Type B pancreatic cell (in vitro differentiated cells): ENCODE measurements at places on chromosomes 1 and 21. TPM values are rescaled to one million over a fixed set of nuclear protein-coding genes. Genes with fewer than 3 reads are reported as not detected.

HTR1D gene
- total RNA-seq: 0.92 and 10.5 TPM in 2 replicates

DNA sequence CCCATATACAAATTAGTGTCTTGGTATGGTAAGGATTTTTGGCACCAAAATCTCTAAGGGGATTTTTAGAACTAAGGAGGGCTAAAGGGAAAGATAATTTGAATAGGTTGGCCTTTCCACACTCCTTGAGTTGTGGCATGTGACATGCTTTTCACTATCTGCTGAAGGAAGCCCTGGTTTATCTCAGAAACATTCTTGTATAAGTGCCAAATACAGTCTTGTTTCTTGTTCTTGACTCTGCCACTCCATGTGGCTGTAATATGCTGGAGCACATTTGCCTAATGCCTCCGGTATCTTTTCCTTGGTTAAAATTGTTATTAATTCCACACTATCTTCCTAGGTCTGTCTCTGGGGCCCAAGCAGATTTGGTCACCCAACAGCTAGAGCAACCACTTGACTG lies 457.0 kb downstream of the USP25 start:
- DNase-seq: no peak

DNA sequence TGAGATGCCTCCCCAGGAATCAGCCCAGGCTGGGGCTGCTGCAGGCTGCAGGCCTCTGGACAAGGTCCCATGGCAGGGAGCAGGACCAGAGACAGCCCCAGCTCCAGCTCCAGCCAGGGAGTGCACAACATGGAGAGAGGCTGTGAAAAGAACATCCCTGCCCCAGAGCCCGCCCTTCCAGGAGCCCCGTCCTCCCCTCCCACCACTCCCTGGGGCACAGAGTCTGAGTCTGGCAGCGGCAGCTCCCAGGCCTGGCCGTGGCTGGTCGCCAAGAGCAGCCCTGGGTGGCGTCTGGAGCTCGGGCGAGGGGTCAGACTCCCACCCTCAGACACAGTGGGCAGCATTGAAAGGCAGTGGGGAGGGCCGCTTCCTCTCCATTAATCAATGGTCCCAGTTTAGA lies 37.8 kb downstream of the MEGF6 start:
- no peak for DNase-seq

ZNF124 gene
- total RNA-seq: 55.1 and 134 TPM in 2 replicates

TCP10L gene
- 0.93 and 1.2 TPM in 2 replicates for total RNA-seq

- DNase-seq: no peak
Measured at GRCh38 chr21:41979335-41979734, 25.5 kb upstream of the C2CD2 start.

DNA sequence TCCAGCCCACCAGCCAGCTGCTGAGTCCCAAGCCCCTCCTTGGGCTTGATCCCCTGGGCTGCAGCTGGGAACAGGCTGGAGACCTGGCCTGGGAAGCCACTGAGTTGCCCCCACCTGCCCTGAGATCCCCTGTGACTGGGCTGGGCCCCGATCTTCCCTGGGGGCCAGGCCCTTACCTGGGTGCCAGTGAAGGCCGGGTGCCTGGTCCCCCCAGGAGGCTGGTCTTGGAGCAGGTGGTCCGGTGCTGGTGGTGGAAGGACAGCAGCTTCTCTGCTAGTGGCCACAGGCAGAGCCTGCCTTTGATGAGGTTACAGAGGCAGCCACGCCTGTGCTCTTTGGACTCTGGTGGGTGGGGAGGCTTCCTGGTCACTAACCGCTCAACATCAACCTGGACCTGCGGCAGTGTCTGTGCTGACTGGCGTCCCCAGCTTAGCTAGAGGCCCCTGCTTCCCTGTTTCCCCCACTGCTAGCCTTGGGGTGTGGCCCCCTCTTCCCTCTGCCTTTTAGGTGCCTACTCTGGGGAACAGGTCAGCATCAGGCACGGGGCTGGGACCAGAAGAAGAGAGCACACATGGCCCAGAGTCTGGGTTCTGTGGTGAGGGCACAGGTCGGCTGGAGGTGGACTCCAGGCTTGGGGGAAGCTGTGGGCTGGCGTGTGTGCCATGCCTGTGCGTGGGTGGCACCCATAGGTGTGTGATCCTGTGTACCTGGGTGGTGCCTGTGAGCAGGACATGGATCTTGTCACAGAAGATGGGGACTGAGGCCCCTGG lies at the start of gene EPS8L3:
TSS of gene EPS8L3 (minus strand) at position 278 of the 770 bp plus-strand sequence. CDS start 2,174 bp downstream, outside the sequence.
- peak; percentile 64 for DNase-seq

DNA sequence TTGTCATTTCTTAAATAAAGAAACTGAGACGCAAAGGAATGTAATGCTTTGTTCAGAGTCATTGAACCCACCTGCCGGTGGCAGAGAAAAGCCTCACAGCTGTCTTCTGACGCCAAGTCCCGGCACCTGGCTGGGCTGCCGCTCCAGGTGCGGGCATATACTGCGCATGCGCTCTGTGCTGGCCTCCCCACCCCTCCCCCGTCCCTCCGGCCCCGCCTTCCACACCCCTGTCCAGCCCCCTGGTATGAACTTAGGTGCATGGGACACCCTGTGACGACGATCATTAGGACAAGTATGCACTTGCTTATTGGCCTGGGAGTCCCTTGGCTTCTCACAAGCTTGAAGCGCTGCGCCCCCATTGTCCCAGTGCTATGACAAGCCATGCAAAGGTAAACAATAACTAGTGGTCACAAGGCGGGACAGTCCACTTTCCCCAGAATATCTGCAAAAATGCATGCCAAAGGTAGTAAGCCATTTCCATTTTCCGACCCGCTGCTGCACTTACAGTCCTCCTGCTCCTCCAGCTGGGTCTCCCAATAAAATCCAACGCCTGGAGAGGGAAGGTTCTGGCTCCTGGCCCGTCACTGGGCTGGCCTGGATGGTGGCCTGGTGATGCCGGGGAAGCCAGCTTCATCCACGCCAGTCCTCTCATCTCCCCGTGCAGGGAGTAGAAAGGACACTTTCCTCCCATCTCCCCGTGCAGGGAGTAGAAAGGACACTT lies 100.4 kb downstream of the PSMG1 start:
- DNase-seq: no peak

- DNase-seq: no peak
Measured at GRCh38 chr1:233598891-233599541, 14.9 kb upstream of the KCNK1 start.

DNA sequence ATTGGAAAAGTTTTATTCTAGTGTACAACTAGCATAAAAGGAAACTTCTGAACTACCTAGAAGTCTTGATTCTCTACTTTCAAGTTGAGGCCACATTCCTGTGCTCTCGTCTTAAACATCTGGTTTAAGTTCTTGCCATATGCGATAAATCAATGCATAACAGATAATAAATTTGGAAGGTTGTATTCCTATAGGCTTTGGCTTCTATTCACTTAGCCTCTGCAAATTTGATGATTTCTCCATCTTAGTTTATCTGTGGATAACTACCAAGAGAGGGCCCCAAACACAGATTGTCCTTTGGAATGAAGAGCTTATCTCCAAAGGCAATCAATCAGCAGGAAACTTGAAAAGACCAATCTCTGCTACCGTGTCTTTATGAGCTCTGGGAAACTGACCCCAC lies 11.7 kb upstream of the RNF2 start:
- DNase-seq: no peak

GRCh38 chr1:100065183-100065968 lies 67.4 kb downstream of the SASS6 start:
- no peak for DNase-seq

ADAMTSL4 gene
- 12.5 and 24.6 TPM in 2 replicates for total RNA-seq

GRCh38 chr1:167602840-167603239 lies 27.2 kb upstream of the RCSD1 start:
- no peak for DNase-seq

THEM5 gene
- total RNA-seq: not detected in 2 replicates

- DNase-seq: no peak
Measured at GRCh38 chr1:22592919-22593790, 29.9 kb downstream of the EPHA8 start.

TEKT2 gene
- total RNA-seq: 2.1 and 9.6 TPM in 2 replicates

FNDC5 gene
- 20.0 and 49.9 TPM in 2 replicates for total RNA-seq

DNA sequence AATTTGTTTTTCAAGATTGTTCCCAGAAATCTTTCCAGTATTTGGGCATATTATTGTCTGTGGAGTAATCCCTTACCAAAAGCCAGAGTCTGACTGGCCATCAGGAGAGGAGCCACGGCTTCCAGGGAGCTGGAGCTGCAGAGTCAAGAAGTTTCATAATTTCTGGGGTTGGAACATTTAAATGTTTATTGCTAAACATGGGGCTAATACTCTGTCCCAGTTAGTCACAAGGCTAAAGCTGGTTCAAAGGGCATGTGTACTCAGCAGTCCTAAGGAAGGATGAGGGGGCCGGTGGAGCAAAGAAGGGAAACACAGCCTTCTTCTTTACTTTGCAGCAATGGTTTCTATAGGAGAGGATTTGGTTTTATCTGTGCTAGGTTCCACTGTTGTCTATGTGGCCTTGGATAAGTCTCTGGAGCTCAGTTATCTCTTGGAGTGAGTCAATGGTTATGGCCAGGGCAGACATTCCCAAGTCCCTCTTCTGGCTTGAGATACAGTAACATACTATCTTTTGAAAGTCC lies 9.5 kb downstream of the DENND2D start:
- no peak for DNase-seq

DNA sequence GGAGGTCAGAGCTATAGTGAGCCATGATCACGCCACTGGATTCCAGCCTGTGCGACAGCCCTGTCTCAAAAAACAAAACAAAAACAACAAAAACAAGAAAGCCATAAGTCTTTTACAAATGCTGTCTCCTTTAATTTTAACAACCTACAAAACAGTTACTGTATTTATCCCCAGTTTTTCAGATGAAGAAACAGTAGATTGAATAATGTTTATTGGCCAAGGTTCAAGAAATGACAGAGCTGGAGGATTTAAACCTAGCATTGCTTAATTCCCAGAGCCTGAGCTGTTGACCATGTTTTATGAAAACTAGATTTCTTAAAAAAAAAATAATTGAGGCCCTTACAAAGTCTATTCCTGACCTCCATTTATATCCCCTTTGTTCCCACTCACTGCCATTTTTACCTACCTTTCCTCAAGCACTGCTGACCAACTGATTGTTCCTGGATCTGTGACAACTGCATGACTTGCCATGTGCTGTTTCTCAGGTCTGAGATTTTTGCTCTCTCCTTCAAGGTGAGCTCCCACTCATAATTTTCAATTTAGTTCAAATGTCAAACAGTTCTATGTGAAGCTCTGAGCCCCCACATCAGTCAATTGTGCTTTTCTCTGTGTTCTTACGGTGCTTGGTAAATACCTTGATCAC lies 140.8 kb downstream of the CHRM3 start:
- no peak for DNase-seq

OR2T29 gene
- not detected in 2 replicates for total RNA-seq

- DNase-seq: no peak
Measured at GRCh38 chr1:223783676-223784075, 62.1 kb downstream of the TP53BP2 start.

ADORA1 gene
- total RNA-seq: 0.40 and 2.7 TPM in 2 replicates

DNA sequence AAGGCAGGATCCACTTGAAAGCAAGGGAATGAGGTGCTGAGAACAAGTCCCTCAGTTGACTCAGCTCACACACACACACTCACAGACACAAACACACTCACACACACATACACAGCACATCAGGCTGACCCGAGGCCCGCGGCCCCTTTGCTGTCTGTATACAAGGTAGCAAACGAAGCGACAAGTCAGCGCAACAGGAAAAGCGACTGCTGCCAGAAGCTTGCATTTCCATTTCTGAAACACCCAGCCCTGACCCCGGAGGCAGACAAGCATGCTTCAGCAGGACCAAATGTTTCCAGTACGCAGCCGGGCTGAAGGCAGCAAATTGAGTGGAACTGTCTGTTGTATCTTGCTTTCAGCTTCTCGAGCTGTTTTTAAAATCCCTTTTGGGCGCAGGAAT lies 501.6 kb downstream of the NPHP4 start:
- DNase-seq: no peak

DNA sequence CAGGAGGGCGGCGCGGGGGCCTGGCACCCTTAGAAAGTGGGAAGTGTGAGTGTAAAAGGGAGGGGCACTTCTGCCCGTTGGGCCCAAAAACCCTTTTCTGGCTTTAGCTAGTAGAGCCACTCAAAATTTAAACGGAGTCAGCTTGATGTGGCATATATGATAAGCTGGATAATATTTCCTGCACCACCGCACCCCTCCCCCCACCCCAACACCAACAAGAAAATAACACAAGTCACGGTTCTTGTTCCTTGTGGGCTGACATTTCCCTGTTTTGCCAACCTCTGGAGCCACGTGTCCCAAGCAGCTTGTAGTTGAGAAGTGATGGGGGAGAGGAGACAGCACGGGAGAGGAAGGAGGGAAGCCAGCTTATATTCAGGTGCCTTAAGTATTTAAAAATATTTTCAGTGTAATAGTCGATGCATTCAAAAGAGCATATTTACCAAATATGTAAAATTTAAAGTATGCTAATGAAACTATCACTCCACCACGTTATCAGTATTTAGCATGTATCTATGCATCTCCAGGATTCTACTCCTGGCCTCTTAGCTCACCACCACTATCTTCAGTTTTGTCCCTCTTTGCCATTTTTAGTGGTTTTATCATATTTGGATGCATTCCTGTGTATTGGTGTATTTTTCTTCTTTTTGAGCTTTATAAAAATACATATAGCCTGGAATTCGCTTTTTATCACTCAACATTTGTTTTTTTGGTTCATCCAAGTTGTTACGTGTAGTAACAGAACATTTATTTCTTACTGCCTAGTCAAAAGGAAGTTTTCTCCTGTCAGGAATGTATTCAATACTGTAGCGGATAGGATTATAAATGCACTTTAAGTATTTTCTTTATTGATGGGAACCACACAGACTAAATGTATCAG lies 773 bp upstream of the DDX59 start:
- no peak for DNase-seq

GRCh38 chr1:183094351-183094750 lies 71.1 kb downstream of the LAMC1 start:
- DNase-seq: no peak

DNA sequence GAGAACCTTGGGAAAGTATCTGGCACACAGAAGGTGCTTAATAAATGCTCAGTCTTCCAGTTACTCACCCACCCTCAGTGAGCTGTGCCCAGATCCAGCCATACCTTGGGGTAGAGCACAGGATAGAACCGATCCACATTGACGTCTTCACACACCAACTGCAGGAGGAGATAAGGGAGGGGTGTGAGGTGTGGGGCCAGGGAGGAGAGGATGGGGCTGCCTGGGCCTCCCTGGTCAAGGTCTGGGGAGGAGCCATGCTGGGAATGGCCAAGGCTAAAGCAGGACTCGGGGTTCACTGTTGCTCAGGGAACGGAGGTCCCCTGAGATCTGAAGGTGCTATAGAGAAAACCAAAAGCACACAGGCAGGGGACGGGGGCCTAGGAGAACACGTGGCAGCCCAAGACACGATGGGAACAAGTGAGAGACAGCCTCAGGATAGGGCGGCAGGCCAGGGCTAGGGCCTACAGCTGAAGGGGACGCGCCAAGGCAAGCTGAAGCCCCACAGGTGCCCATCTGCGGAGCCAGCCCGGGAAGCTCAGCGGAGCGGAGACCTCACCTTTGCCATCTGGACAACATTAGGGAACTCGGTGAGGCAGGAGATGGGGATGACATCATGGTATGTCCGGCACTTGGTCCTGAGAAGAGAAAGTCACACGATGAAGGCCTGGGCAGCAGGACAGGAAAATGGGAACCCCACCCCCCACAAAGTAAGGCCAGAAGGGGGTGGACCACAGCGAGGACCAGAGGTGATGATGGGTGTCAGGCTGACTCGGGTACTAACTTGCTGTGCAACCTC lies 55.9 kb downstream of the RAP1GAP start:
- no peak for DNase-seq

LENEP gene
- total RNA-seq: 0.52 and 1.1 TPM in 2 replicates
